ENCODE measurements at places on chromosomes 1 and 21.

- no peak for DNase-seq
Measured at GRCh38 chr1:181334724-181335123, 148.6 kb upstream of the CACNA1E start.

- no peak for DNase-seq
Measured at GRCh38 chr1:3415260-3416090, 39.0 kb upstream of the ARHGEF16 start.

DNA sequence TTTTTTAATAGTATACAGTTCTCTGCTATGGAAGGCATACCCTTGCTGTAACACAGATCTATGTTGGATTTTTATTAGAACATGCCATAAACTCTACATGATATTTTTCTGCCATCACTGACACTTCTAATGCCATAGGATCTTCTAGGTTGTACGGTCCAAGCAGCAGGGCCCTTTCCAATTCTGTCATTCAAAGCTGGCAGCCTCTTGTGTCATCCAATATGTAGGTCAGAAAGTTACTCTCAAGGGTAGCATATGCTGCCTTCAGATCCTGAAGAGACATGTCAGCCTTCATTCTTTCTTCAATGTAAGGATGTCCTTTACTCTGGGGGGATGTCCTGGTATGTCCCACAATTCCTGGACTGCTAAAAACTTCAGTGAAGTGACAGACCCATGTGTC is 629.2 kb upstream of the USP24 start:
- no peak for DNase-seq

- DNase-seq: no peak
Measured at GRCh38 chr1:243974451-243975292, 76.4 kb upstream of the ZBTB18 start.
